ENCODE measurements at places on chromosomes 12 and 14.
A peak's percentile ranks its signal among the peaks of the same experiment; 100 is the strongest.

DNA sequence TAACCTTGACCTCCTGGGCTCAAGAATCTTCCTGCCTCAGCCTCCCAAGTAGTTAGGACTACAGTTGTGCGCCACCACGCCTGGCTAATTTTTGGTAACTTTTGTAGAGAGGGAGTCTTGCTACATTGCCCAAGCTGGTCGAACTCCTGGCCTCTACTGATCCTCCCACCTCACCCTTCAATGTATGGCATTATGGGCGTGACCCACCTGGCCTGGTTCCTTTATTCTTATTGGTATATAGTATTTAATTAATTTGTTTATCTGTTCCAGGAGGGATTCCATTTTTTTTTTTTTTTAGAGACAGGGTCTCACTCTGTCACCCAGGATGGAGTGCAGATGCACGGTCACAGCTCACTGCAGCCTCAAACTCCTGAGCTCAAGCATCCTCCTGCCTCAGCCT, 40.9 kb upstream of the EAPP start:
- no peak for DNase-seq

- DNase-seq: no peak
These were observed 375.0 kb downstream of the TRHDE start for GRCh38 chr12:72647139-72647538.

- DNase-seq: no peak
These were observed 108.0 kb upstream of the MAX start for GRCh38 chr14:65210118-65210821.

DNA sequence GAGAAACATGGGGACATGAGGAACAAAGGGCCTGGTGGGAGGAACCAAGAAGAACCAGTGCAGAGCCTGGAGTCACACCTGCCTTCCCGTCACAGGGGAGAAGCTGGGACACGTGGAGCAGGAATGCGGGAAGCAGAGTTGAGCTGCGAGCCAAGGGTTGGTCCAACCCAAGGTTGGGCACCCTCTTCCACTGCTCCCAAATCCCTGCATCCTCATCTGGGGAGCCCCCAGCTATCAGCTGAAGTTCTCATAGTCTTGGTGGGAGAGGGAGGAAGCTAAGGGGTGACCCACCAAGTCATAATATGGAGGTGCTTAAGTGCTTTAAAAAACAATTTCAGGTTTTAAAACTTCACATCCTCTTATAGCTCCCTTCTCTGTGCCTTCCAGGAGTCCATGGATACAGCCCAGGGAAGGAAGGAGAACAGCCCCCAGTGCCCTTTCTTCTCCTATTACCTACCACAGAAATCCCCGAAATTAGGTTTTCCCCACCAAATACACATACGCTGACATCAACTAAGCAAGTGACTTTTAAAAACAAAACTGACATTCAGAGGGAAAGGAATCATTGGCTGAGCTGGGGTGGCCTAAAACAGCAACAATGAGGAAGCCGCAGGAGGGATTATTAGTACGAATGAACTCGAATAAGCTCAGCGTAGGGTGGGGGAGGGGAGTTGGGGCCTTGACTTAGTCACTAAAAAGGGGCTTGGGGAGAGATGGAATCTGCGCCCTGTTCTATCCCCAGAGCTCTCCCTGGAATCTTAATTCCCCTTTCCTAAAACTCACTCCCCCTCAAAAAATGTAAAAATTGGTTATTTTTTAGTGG, 4.5 kb downstream of the MYL6 start:
- no peak for DNase-seq

- no peak for DNase-seq
These were observed 35.7 kb upstream of the STK38L start for GRCh38 chr12:27208414-27208750.

DNA sequence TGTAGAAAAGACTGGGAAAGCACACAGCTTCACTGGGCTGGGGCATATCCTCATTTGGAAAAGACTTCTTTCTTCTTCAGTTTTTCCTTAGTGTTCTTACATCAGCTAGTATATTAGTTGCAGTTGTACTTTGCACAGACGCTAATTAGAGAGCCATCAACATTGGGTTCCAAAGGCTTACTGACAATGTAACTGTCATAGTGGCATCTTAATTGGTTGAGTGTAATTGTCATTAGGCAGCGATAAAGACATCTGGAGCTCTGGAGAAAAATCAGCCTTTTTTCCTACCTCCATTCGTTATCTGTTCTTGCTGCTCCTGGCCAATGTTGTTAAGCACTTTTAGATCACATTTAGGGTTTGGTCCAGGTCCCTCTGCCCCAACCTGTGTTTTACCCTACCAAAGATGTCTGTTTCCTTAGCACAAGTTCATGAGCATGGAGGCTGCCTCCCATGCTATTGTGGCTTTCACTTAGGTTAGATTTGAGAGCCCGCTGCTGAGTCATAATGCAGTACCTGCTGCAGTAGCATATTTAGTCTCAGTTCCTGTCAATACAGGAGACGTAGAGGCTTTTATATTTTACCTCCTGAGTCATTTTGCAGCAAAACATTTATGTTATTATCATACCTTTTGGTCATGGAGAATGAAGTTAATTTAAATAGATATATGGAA, 49.2 kb downstream of the FBXW8 start:
- DNase-seq: no peak

DNA sequence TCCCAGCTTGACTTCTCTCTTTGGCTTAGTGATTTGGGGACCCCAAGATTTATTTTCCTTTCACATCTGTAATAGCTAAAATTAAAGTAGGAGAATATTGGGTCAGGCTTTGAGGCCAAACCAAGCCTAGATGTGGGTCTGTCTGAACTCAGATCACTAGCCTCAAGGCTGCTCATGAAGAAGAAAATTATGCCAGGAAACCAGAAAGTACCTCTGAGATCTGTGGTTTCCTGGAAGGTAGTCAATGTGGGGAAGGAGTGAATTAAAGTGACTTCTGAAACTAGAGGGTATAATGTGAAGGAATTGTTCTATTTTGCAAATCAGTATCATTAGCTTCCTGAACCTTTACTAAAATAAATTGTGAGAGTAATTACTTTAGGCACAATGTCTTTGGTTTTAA, 13.4 kb upstream of the CLEC12A start:
- no peak for DNase-seq

DNA sequence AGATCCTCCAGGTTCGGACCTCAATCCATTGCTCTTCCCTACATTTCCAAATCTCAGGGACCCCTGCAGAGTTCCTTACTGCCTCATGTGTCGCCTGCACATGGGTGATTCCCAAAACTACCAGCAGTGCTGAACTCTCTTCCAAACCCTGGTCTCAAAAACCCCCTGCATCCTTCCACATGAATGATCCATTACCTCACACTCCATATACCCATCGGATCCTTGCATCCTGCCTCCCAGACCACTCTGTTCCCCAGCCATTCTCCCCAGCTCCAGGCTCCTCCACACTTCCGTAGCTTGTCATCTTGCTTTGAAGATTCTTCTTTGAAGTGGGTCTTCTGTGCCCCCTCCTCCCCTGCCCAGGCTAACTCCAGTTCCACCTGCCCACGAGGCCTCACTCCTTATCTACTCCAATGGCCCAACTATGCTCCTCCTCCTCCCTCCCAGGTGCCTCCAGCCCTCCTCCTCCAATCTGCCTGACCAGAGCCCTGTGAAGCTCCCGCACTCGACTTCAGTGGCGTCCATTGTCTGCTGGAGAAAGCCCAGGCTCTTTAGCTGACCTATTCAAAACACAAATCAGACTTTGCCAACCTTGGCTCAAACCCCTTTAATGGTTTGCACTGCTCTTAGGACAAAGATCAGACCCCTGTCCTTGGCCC, 13.8 kb downstream of the RAPGEF3 start:
- DNase-seq: no peak

- no peak for DNase-seq
These were observed 142.0 kb upstream of the PZP start for GRCh38 chr12:9349888-9350885.

DNA sequence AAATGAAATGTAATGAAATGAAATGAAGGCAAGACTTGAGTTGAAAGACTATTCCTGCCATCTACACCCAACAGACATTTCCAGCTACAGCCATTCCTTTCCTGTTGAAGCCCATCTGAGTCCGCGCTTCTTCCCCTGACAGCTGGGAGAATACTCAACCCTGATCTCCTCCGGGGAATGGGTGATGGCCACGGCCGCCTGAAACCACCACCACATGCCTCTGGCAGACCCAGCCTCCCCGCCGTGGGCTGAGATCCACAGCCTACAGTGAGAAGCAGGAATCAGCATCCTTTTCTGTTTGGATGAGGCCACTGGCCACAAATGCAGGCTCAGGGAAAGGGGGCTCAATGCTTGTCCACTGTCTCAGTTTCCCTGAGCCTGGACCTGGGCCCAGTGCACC, 130.3 kb downstream of the NCOR2 start:
- DNase-seq: no peak

DNA sequence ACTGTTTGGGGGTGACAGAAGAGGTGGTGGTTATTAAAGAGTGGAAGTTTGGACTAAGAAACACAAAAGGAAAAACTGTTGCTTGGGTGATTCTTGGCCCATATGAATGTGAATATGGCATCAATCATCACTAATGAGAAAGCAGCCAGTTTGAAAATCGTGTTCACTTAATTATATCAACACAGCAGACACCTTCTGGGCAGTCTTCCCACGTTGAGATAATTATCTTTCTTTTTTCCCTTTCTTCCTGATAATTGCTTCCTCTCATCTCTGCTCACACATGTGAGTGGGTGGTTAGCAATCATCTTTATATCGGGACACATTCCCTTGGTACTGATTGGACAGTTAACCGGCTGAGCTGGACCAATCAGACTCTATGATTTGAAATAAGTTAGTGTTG, 539.7 kb downstream of the AACS start:
- no peak for DNase-seq

DNA sequence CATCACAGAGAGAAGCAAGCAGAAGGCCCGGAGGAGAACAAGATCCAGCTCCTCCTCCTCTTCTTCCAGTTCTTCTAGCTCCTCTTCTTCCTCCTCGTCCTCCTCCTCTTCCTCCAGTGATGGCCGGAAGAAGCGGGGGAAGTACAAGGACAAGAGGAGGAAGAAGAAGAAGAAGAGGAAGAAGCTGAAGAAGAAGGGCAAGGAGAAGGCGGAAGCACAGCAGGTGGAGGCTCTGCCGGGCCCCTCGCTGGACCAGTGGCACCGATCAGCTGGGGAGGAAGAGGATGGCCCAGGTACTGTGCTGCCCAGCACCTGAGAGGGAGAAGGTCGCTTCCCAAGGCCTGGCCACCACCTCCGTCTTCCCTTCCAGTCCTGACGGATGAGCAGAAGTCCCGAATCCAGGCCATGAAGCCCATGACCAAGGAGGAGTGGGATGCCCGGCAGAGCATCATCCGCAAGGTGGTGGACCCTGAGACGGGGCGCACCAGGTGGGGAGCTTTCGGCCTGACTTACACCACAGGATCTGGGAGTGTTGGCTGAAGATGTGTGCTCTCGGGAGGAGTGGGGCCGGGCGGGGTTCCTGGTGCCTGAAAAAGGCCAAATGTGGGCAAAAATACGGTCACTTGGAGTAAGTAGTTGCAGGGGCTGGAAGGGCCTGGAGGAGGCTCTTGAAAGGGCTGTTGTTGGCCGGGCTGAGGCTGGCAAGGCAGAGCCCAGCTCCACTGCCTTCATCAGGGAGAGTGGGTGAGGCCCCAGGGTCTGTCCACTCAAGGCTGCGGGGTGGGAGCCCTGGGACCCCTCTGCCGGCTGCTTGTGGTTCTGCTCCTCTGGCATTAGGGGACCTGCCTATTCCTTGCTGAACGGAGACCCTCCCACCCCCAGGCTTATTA, 1.4 kb downstream of the ARL6IP4 start:
- DNase-seq: peak; percentile 35

- DNase-seq: no peak
These were observed 76.1 kb downstream of the LRIG3 start for GRCh38 chr12:58844161-58844560.

DNA sequence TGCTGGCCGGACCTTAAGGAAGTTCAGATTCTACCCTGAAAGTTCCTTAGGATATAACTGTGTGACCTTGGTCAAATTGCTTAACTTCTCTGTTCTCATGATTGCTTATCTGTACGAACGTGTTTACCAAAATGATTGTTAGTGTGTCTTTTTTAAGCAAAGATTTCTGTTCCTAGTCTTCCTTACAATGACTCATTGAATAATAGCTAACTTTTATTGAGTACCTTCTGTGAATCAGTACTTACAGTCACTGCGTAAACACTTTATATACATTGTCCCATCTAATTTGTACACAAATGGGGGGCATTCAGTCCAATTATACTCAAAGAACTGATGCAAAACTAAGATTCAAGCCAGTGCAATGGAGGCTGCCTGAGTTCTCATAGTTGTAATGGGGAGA, 4.2 kb upstream of the TMEM30B start:
- DNase-seq: no peak

DNA sequence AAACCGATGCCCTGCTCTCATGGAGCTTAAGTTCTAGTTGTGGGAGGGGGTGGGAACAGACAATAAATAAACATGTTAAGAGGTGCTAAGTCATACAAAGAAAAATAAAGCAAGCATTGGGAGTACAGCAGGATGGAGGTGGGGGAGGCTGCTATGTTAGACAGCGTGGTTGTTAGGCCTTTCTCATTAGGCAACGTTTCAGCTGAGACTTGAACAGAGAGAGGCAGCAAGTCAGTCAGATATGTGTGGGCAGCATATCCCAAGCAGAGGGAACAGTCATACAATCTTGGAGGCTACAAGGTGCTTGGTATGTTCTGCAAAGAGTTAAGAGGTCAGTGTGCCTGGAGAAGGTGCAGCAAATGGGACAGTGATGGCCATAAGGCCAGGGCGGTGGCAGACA, 97.7 kb upstream of the CCDC196 start:
- no peak for DNase-seq

DNA sequence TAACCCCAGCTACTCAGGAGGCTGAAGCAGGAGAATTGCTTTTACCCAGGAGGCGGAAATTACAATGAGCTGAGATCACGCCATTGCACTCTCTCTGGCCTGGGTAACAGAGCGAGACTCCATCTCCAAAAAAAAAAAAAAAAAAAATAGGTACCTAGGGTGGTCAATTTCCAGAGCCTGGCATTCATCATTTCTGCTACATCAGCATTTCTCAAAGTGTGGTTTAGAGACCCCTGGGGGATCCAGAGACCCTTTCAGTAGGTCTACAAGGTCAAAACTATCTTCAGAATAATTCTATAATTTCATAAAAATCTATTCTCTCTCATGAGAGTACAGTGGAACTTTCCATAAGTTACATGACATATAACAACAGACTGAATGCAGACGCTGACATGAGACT, 19.9 kb downstream of the CERS5 start:
- DNase-seq: no peak

DNA sequence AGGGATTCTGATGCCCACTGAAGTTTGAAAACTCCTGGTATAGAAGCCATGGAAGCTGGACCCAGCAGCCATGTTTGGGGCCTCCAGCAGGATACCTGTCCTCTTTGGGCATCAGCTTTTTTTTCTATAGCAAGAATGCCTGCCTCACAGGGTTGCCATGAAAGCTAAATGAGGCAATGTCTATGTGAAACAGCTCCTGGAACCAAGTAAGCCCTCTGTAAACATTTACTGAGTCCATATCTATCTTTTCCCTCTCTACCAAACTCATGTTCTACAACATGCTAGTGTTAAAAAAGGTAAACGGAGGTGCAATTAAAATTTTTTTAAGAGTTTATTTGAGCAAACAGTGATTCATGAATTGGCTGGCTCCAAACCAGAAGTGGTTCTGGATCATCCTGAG, 28.6 kb downstream of the FLVCR2 start:
- DNase-seq: no peak
